ENCODE measurements at places on chromosomes 11 and 22.

DNA sequence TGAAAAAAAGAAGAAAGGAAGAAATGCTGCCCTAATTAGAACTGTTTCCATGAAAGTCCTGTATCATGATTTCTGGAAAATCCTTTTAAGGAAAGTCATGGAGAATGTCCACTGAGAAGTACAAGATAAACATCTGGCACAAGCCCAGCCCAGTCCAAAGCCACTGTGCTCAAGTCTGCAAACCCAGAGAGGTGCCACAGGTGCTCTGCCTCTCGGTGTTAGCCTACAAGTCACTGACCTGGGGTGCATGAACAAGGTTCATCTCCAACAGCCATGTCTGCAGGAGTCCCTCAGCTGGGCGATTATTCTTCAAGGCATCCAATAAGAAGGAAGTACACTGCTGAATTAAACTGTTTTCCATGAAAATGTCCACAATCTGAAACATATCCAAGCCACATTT lies 51.1 kb upstream of the SLC25A1 start:
- no peak for DNase-seq

DNA sequence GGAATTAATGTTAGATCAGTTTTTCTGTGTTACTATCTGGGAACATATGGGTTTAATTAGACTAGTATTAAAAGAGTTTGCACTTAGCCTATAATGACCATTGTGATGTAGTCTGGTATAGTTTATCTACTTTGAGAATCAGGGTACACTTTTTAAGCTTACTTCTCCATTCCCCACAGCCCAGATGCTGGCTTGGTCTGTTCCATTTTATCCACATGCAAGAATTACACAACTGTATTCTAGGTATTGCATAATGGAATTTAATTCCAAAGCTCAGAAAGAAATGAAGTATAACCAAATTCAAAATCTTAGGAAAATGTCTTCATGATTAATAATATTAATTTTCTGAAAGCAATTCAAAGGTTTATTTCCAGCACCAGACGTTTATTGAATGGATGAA lies 122.2 kb upstream of the PDGFD start:
- DNase-seq, result no peak

GRCh38 chr11:2091112-2091746 lies 48.0 kb downstream of the IGF2 start:
- no peak for DNase-seq

GRCh38 chr22:38870791-38871359 lies 1.1 kb downstream of the CBX6 start:
- no peak for DNase-seq

DNA sequence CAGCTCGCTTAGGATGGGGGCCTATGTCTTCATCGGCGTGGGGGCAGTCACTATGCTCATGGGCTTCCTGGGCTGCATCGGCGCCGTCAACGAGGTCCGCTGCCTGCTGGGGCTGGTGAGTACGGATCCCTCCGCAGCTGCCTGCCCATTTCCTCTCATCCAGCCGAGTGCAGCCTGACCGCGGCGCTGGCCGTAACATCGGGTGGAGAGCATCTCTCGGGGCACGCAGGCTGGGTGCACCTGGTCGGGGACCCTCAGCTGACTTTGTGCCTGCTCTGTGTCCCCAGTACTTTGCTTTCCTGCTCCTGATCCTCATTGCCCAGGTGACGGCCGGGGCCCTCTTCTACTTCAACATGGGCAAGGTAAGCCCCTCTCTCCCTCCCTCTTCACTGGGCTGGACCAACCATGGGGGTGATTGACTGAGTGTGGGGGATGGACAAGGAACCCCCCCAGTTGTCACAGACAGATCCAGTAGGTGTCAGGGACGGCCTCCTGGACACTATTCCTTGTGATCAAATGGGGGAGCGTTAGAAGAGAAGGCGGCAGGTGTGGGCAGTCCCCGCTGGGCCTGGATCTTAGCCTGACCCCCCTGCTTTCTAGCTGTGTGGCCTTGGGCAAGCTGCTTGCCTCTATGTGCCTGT lies 39.7 kb downstream of the CD82 start:
- DNase-seq, result no peak

All from HL-60 (cell line).